ENCODE measurements at places on chromosomes 12 and 14.

DNA sequence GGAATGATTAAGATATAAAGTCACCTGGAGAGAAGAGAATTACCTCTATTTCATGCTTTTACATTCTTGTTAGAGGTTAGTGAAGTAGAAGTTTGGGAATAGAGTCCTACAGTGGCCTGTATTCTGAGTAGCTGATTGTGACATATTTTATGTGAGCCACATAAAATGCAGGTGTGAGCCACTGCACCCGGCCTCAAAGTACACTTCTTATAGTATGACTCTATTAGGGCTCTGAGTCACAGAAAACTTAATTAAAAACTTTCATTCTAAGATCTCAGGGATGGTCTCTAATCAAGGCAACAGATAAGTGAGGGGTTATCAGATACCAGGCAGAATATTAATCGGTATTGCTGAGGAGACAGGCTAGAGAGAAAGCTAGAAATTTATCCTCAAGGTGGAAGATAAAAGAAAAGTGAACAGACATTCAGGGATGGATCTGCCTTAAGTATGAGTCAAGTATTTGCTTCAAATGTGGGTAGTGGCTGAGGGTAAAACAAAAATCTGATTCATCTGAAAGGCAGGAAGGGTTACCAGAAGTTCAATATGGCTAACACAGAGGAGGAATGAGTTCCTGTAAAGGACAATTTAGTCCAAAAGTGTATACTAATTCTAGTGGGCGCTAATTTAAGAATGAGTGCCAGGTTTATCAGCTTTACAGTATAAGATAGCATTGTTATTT, 5.5 kb upstream of the G2E3 start:
- DNase-seq, result no peak

DNA sequence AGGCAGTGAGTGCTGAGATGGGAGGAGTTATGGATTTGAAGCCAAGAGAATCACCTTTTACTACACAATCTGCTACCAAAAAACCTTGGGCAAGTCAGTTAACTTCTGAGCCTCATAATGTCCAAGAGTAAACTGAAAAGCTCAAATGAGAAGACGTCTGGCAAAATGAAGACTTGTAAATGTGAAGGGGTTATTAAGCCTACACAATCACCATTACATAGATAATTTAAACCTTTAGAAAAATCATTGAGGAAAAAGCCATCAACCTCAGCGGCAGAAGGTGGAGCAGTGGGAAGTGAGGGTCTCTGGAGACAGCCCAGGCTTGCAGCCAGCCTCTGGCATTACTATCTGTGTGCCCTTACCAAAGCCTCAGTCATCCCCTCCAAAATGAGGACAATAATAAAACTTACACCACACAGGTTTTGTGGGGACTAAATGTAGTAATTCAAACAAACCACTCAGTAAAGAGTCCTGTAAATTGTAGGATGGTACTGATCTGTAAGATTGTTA, 50.5 kb upstream of the CCDC175 start:
- no peak for DNase-seq

DNA sequence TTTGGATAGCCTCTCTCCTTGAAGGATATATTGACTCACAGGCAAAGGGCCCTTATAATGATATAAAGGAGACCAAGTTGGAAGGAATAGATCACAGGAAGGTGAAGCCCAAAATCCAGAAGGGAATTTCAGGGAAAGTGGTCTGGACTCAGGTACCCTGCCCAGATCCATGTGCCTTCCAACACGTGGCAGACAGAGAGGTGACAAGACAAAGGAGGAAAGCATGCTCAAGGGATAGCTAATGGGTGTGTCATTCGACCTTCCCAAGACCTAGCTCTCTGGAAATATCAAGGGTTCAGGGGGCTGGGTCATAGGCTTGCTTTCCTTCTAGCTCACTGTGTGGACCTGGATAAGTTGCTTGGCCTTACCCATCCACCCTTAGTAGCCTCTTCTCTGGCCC, 214.3 kb downstream of the ZFP36L1 start:
- no peak for DNase-seq

DNA sequence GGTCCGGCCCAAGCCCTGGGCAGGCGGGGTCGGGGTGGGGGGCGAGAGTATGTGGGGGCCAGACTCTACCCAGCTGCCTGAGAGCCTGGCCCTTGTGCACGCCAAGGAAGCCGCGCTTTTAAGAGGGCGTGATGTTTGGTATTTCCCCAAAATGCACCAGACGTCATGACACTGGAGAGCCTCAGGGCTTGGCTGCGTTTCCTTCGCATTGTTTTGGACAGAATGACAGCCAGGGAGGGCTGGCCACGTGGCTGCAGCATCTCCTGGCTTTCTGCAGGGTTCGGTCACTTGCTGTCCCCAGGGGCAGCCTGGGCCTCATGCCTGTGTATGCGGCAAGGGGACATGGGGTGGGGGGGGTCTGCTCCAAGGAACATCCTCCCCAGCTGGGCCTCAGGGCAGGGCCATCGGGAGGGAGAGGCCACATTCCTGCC, 16.1 kb upstream of the NUDT14 start:
- DNase-seq, result no peak

DNA sequence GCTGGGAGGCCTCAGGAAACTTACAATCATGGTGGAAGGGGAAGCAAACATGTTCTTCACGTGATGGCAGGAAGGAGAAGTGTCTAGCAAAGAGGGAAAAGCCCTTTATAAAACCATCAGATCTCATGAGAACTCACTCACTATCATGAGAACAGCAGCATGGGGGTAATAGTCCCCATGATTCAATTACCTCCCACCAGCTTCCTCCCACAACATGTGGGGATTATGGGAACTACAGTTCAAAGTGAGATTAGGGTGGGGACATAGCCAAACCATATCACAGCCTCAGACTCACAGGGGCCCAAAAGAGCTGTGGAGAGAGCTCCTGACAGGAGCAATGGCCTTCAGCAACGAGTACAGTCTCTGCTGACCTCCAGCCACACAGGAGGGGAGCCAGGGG, 151.4 kb downstream of the GXYLT1 start:
- DNase-seq, result no peak

DNA sequence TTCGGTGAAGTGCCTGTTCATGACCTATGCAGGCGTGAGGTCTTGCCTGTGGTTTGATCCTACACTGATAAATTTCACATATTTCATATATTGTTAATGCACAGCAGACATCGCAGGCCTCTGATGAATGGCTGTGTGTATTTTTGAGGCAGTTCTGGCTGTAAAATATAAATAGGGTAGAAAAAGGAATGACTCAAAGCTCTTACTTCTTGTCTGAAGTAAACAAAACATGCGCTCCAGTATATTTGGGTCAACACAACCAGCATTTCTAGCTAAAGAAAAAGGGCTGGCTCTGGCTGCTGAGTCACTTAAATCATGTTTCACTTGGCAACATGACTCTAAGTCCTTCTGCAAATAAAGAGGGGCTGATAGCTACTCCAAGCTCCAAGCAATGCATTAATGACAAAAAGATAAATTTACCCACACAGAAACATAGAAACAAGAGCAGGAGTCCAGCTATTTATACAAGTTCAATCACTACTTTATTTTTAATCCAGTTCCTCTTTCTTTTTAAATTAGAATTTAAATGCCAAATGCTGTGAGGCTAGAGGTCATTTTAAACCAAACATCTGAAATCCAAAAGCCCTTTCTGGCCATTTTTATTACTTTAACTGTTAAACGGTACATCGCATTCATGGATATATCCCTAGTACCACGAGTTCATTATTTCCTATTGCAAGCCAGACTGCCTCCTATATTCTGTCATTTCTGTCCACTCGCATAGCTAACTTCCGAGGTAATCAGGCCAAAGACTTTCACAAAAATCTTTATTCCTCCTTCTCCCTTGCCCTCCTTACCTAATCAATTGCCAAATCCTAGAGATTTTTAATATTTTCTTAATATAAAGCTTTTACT, 54.3 kb upstream of the TMCC3 start:
- no peak for DNase-seq

GRCh38 chr14:69695322-69696203, 71.4 kb upstream of the SRSF5 start:
- no peak for DNase-seq

- no peak for DNase-seq
Observed at GRCh38 chr12:89951050-89951693, 242.5 kb upstream of the ATP2B1 start.

- no peak for DNase-seq
Observed at GRCh38 chr12:10959804-10960203, 20.7 kb upstream of the TAS2R14 start.

GRCh38 chr12:96015672-96016071, 19.5 kb upstream of the HAL start:
- DNase-seq, result no peak

- peak; percentile 47 for DNase-seq
Observed at GRCh38 chr14:104937161-104937560, 12.5 kb downstream of the PLD4 start.

- no peak for DNase-seq
Observed at GRCh38 chr12:112354399-112354798, 27.8 kb downstream of the HECTD4 start.

GRCh38 chr12:59055204-59055860, 135.0 kb upstream of the LRIG3 start:
- DNase-seq, result no peak

GRCh38 chr12:13288501-13288900, 92.0 kb downstream of the EMP1 start:
- DNase-seq, result no peak

- no peak for DNase-seq
Observed at GRCh38 chr12:55001198-55001868, 16.8 kb upstream of the TESPA1 start.

DNA sequence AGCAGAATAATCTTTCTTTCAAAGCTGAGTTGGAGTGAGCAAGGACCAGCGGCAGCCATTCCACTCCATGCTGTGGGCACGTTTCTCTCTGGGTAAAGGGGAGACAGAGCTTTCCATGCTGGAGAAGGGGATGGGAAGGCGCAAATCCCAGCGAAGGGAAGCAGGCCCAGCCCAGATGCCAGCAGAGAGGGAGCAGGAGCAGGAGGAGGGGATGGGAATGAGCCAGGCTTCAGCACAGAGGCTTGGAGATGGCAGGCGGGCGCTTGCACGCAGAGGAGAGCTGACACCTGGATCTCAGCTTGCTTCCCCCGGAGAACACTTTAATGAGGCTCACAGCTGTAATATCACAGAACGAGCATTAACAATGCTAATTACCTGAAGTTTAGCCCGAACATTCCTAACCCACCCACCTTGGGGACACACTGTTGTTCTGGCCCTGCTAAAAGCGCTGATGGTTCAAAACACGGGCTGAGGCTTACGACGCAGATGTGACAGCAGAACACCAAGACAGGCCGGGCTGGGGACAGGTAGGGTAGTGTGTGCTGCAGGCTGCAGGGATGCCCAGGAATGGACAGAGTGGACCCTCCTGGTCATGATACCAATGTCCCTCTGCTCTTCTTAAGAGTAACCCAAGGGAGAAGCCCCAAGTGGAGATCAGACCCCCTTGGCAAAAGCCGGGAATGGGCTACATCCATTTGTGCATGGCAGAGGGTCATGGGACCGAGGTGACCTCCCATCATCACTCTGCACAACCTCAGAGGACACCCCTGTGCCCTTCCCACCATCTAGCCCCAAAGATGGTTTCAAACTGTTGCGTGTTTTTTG, 288.6 kb downstream of the DPF3 start:
- no peak for DNase-seq

- DNase-seq, result no peak
Observed at GRCh38 chr12:104352106-104352713, 48.7 kb downstream of the EID3 start.

DNA sequence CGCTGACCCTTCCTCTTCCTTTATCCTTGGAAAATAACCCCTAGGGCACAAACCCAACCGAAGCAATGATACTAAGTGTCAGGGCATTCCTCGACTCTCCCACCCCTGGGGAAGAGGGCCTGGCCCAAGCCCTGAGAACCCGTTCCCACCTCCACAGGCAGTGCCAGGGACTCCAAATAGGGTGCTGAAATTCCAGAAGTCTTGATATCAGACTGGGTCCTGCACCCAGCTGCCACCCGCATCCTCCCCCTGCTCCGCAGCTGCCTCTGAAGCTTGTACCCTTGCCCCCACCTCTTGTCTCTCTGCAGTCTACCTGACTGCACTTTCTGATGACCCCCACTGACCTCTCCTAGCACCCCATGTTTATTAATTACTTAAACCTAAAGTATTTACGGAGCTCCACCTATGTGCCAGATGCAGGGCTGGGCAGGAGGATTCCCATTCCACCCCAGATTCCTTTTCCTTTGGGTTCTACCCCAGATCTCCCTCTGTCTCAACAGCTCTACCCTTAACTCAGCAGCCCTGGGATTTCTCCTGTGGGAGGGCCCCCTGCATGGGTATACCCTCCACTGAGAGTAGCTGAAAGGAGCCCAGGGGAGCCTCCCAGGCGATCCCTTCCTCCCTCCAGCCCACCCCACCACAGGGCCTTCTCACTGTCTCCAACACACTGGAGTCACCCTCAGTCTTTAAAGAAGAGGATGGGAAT, 4.1 kb upstream of the KRT18 start:
- no peak for DNase-seq

DNA sequence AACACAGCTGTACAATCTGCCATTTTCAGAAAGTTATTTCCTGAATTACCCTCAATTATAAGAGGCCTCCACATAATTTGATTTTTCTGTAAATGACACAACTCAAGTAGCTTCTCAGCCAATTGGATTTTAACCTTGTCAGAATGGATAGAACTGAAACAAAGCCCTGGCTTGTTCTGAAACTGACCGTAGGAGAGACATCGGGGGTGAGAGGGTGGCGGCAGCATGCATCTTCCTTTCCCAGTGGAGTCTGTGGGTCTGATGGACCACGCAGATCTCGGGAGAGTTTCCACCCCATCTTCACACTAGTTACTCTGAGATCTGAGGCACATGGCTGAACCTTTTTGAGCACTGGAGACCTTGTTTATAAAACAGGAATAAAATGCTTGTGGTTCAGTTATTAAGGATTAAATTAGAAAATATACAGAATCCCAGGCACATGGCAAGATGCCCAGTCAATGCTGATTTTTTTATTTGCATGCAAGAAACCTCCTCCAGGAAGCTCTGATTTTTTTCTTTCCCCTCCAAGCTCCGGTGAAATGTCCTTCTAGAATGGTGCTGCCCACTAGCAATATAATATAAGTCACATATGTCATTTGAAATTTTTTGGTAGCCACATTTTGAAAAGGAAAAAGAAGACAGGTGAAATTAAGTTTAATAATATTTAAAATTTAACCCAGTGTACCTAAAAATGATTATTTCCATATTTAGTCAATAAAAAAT, 153.9 kb downstream of the CHST11 start:
- DNase-seq, result peak; percentile 5

DNA sequence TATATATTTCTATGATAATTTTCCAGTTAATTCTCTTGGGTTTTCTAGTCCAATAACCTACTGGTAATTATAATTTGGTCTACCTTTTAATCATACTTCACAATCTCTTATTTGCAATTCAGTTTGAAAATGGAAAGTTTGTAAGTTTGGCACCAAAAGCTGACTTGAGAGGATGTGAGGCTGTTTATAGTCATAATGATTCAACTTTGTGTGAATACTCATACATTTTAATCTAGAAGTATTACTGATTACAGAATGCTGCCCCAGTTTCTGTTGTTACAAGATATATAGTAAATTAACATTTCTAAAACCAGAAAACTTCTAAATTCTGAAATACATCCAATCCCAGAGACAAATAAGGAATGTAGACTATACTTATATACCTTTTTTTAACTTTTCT, 158.2 kb downstream of the SLC38A4 start:
- DNase-seq, result no peak

GRCh38 chr14:72633551-72633950, 260.4 kb downstream of the DPF3 start:
- DNase-seq, result no peak

GRCh38 chr12:118650586-118650960, 274.2 kb downstream of the SUDS3 start:
- no peak for DNase-seq

- peak; percentile 28 for DNase-seq
Observed at GRCh38 chr14:101501341-101501740, 60.0 kb upstream of the DIO3 start.

GRCh38 chr12:123367511-123367910, 2.9 kb upstream of the SBNO1 start:
- DNase-seq, result no peak

Data from RWPE2 (cell line).